ENCODE measurements at places on chromosomes 5 and 9.

- no peak for DNase-seq
Measured at GRCh38 chr5:33417632-33418031, 23.1 kb upstream of the TARS1 start.

- DNase-seq, result no peak
Measured at GRCh38 chr5:157842185-157842584, 16.8 kb downstream of the CLINT1 start.

GRCh38 chr5:158320178-158320674 is 461.3 kb upstream of the CLINT1 start:
- DNase-seq, result no peak

- no peak for DNase-seq
Measured at GRCh38 chr5:180792287-180792964, 10.2 kb downstream of the MGAT1 start.

DNA sequence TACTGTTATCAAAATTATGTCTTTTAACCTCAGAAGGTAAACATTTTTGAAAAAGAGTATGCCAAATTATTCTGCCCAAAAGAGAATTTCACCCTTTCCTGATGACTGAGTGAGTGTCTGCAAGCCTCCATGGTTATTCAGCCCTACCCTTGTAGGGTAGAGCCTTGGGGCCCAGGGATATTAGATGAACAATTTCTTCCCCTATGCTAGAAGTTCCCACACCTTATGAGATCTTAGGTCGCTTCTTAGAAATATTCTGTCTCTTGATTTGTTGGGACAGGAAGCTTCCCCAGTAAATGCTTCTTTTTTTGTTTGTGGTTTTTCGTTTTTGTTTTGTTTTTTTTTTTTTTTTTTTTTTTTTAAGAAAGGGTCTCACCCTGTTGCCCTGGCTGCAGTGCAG is 3.1 kb downstream of the CRB2 start:
- no peak for DNase-seq

- no peak for DNase-seq
Measured at GRCh38 chr5:17143335-17143734, 74.1 kb upstream of the BASP1 start.

DNA sequence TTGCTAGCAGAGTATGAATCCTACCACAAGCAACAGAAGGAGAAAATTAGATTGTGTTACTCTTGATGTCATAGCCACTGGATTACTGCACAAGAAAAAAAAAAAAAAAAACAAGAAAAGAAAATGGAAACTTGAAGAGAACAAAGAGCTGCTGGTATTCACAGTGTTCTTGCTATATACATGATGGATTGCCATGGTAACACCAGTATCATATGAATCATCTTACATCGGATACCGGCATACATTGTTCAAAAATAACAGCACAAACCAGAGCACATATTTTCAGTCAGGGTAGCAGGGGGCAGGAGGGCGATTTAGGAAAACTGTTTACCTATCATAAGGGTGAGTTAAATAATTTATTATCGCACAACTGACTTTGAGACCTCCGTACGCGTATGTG is 472.9 kb downstream of the PDE4D start:
- no peak for DNase-seq

GRCh38 chr9:128552744-128553440 is 505 bp downstream of the SPTAN1 start:
- DNase-seq, result no peak

- DNase-seq, result no peak
Measured at GRCh38 chr9:84235511-84235910, 105.0 kb downstream of the SLC28A3 start.

- no peak for DNase-seq
Measured at GRCh38 chr9:70679845-70680244, 265.4 kb upstream of the KLF9 start.

- DNase-seq, result no peak
Measured at GRCh38 chr9:134378901-134379338, 52.7 kb downstream of the RXRA start.

DNA sequence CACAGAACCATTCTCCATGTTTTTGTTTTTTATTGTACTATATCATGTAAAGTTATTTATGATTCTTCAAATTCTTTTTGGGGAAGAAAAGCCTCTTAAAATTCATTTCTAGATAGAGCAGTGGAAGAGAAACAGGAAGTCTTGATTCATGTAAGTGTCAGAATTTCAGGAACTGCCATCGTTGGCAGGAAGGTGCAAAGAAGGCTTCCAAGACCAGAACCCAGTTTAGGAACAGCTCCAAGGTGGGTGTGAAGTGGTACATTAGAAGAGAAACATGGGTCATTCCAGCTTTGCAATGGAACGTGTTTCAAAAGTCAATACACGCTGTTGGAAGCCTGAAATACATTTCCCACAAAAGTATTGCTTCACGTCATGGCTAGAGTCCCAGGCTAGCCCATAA is 14.8 kb downstream of the SAXO1 start:
- DNase-seq, result no peak

- no peak for DNase-seq
Measured at GRCh38 chr5:122430319-122430586, 118.2 kb downstream of the SNCAIP start.

- no peak for DNase-seq
Measured at GRCh38 chr5:9381464-9381863, 164.4 kb downstream of the SEMA5A start.

- DNase-seq, result no peak
Measured at GRCh38 chr5:102307232-102307631, 11.1 kb upstream of the SLCO4C1 start.

- DNase-seq, result no peak
Measured at GRCh38 chr5:132325691-132326090, 31.5 kb downstream of the SLC22A4 start.

DNA sequence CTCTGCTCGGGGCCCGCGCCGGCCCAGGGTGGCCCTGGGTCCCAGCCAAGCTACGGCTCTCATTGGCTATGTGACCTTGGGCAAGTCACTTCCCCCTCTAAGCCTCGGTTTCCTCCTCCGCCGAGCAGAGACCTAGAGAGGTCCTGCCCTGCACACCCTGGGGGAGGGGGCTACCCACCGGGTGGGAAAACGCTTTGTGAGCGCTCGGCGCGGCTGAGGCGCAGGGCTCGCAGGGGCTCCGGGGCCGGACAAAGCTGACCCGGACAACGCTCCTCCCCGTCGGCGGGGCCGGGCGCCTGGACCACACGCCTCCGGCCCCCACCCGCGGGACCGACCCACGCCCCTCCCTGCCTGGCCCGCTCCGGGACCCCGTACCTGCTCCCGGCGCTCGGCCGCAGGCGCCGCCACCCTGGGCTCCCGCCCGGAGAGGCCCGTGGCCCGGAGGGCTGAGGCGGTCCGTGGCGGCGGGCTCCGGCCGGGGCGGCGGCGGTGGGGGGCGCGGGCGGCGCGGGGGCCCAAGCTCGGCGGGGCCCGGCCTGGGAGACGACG is 85.7 kb upstream of the MELK start:
- no peak for DNase-seq

- no peak for DNase-seq
Measured at GRCh38 chr9:130165579-130165978, 6.6 kb upstream of the NCS1 start.

- DNase-seq, result no peak
Measured at GRCh38 chr9:132516301-132516700, 66.1 kb upstream of the BARHL1 start.

- no peak for DNase-seq
Measured at GRCh38 chr5:84017523-84018172, 297.0 kb upstream of the HAPLN1 start.

DNA sequence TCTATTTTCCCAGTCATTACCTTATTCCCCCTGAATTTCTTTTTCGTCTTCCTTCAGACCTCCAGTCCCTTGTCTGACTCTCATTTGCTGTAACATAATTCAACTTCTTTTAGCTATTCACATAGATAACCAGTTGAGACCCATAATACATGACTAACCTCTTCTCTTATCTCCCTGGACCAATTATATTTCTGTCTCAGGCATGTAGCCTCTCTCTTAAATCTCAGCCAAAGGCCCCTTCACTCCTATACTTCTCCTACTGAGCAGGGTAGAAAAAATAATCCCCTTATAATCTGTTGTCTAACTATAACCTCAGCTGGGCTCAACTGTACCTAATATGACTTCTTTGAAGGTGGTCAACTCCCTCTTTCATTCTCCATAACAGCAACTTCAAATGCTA is 20.9 kb downstream of the RANBP6 start:
- no peak for DNase-seq

- DNase-seq, result no peak
Measured at GRCh38 chr5:131974622-131974955, 29.1 kb upstream of the MEIKIN start.

GRCh38 chr5:59102437-59102836 is 519.6 kb downstream of the RAB3C start:
- no peak for DNase-seq

GRCh38 chr5:67105270-67105669 is 91.3 kb downstream of the CD180 start:
- DNase-seq, result no peak

DNA sequence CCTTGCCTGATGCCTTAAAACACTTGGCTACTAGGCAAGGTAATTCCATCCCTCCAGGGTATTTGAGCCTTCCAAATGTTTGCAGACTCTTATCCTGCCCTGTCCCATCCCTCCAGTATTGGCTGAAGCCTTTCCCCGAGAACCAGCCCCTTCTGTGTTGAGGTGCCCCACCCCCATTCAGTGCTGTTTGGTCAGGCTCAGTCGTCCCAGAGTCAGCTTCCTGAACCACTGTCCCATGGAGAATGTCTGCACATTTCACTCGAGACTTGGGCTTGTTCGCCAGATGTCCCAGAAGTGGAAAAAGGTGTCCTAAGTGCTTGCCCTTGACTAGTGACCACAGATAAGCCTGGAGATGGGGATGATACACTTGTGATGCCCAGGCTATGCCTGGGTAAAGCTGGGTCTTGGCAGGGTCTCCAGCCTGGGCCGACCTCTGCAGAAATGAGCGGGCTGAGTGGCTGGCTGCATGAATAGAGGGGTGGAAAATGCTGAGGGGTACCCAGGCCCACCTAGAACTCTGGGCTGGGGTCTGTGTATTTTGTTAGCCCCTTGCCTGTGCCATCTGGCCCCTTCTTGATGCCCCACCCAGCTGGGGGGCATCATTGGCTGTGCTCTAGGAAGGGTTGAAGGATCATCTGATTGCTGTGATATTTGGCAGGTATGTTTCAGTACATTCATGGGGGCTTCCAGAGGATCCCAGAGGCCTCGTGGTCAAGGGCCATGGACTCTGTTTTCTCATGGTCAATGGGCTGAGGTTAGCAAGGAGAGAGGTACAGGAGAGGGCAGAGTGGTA is 178.4 kb downstream of the MACROH2A1 start:
- DNase-seq, result no peak

DNA sequence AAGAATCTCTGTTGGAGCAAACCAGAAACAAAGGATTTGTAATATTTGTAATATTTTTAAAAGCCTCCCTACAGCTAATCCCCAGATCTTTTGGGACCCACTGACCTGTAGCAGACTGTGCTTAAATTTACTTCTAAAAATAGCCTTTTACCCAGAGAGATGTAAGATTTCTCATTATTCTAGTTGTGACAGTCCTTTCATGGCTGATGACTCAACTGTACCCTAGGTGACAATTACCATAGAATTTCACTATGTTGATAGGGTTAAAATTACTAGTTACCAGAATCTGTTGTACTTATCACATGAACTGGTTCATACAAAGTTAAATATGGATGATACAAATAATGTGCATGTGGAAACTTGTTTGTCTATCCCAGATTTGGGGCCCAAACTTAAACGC is 543.9 kb upstream of the SEMA6A start:
- DNase-seq, result no peak

DNA sequence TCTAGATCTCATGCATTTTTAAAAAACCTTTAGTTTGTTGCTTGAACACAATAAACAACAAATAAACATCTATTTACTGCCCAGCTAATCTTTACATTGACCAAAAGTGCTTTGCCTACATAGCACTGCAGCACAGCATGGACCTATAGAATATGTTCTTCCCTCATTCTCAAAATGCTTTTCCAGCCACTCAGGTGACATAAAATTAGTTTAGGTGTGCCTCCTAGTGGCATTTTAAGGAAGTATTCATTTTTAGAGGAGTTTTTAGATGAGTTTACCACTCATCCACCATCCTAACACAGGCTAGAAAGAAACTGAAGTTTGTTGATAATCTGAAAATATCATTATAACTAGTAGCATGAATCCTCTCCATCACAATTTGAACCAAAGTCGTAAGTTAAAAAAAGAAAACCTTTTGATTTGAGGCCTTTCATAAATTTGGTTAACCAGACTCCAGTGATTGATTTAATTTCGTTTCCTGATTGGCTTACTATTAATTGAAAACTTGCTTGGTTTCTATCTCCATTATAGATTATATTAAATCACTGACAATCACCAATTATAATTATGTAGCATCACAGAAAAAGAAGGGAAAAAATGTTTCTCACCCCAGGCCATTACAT is 12.6 kb downstream of the PLGRKT start:
- no peak for DNase-seq

- no peak for DNase-seq
Measured at GRCh38 chr5:86644843-86645242, 27.1 kb downstream of the COX7C start.

DNA sequence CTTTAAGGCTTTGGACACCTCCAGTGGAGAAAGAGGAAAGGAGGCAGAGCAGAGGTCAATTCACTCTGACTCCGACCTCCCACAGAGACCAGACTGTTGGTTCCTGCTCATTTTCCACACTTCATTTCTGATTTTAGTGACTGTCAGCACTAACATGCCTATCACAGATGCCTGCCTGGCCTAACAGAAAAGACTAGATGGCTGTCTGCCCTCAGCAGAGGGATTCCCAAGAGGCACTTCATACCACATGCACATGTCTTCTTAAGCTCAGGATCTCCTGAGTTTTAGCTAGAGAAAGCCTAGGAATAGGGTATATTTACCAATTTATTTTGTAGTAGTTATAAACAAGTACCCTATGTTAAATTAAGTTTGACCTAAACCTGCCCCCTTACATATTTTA is 336.0 kb downstream of the ENC1 start:
- DNase-seq, result no peak

- no peak for DNase-seq
Measured at GRCh38 chr5:132396589-132397031, 27.1 kb downstream of the SLC22A5 start.

DNA sequence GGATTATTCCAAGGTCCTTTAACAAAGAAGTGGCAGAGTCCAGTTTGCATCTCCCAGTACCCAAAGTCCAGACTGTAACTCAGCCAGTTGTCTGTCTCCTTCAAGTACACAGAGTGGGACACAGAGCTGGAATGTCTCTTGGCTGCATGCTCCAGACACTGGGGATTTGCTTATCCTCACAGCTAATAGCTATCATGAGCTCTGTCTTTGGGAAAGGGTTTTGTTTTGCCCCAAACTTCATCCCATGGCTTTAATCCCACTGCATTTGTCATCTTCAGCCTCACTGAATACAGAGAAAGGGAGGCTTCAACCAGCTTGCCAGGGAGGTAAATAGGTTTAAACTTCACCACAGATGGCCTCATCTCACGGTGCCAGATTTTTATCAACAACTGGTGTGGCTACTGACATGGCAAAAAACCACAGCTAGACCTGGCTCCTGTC is 412.2 kb upstream of the SLC24A2 start:
- no peak for DNase-seq

- DNase-seq, result no peak
Measured at GRCh38 chr5:133851521-133851920, 116.9 kb downstream of the C5orf15 start.
